ENCODE measurements at places on chromosomes 7 and 10. TPM values are rescaled to one million over a fixed set of nuclear protein-coding genes. Genes with fewer than 3 reads are reported as not detected.

The TUBB8 gene
- 0.22 TPM for total RNA-seq

The ARHGAP22 gene
- 4.0 TPM for total RNA-seq

The FZD8 gene
- 4.9 TPM for total RNA-seq

The KCP gene
- 0.15 TPM for total RNA-seq

The ACSM6 gene
- total RNA-seq, result not detected

The BZW2 gene
- total RNA-seq, result 96.3 TPM

The FAM237B gene
- not detected for total RNA-seq

The PDE6C gene
- total RNA-seq, result not detected

The SFRP4 gene
- total RNA-seq, result 3.0 TPM

The PNLIPRP3 gene
- not detected for total RNA-seq

The CTBP2 gene
- 120 TPM for total RNA-seq

The DLX6 gene
- total RNA-seq, result not detected

The ZFAND2A gene
- total RNA-seq, result 52.2 TPM

The BMPER gene
- 4.3 TPM for total RNA-seq

The CALML5 gene
- total RNA-seq, result not detected

The UNCX gene
- total RNA-seq, result not detected

The HEPACAM2 gene
- not detected for total RNA-seq

The CFTR gene
- 0.03 TPM for total RNA-seq

The SOSTDC1 gene
- not detected for total RNA-seq

The RBAK gene
- 5.6 TPM for total RNA-seq

The ASB10 gene
- not detected for total RNA-seq

The PLEKHS1 gene
- total RNA-seq, result 0.07 TPM

The GIMAP4 gene
- not detected for total RNA-seq

The TRIM56 gene
- 15.6 TPM for total RNA-seq

The UTF1 gene
- total RNA-seq, result not detected

The AOC1 gene
- total RNA-seq, result 0.06 TPM

The EPC1 gene
- total RNA-seq, result 17.8 TPM

The TMEM236 gene
- 0.06 TPM for total RNA-seq

The HTR7 gene
- 0.24 TPM for total RNA-seq

The OPN1SW gene
- total RNA-seq, result not detected

The DPYSL4 gene
- 19.7 TPM for total RNA-seq

The OR2A42 gene
- total RNA-seq, result not detected
